ENCODE measurements at places on chromosomes 11 and 22.

DNA sequence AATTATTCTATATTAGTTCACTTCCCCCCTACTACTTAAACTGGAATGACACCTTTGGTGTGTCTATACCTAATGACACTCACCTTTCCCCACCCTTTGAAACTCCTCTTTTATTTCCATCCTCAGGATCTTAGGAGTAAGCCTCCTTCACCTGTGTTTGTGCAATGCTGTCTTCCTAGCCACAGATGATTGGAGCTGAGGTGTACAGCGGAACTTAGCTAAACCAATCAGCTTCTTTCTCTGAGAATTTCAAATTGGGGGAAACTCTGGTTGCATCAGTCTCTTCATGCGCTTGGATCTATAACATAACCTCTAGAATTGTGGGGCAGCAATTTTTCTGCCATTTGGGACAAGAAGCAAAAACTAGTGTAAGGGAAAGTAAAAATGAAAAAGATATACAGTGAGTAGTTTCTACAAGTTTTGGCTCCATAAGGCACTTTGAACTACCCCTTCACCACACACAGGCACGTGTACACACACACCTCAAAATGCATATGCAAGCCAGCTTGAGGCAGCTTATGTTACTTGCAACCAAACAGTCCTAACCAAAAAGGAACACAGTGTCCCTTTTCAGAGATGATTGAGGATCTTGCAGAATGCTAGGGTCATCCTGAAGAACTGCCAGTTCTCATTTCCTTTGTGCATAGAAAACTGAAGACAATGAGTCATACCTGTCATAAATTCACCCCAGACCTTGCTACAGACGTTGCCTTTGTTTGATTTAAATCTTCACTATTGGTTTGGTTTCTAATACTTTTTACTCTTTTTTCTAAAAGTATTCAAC lies 36.0 kb upstream of the LDLRAD3 start:
- peak; percentile 22 for DNase-seq

DNA sequence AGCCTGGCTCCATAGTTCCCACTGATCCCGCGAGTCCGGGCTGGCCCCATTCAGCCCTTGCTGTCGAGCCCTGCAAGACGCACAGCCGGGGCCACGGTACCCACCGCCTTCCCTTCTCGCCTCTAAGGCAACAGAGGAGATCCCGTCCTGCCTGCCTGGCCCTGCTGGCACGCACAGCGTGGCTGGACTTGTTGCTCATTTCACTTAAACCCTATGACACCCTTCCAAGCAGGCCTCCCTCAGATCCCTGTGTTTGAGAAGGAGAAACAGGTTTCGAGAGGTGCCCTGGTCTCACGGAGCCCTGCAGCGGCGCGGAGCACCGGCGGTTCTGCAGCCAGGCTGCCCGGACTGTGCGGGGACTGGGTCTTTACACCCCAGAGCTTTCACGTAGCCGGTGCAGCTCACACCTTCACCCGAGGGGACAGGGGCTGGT lies 1048.4 kb downstream of the BRD1 start:
- no peak for DNase-seq

- DNase-seq, result no peak
These were observed 24.2 kb downstream of the PARVG start for GRCh38 chr22:44204739-44205515.

- DNase-seq, result peak; percentile 9
These were observed 238.7 kb downstream of the FAM181B start for GRCh38 chr11:82494988-82495432.

DNA sequence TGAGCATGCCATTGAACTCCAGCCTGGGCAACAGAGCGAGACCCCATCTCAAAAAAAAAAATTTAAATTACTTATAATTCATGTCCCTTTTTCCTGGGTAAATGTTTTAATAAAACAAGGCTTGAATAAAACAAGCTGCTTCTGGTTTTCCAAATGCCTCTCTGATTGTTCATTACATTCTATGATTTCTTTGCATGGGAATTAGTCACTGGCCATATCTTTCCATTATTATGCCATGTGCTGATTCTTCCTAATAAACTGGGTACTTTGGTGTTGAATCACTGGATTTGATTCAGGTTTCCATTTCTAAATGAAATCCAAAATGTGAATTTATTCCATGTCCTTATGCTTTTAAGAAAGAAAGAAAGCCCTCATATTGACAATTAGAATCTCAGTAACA lies 42.6 kb downstream of the ZNF215 start:
- DNase-seq, result no peak
